ENCODE measurements at places on chromosomes 2 and 18. TPM values are rescaled to one million over a fixed set of nuclear protein-coding genes. Genes with fewer than 3 reads are reported as not detected.

FHOD3 gene
- polyA plus RNA-seq: 35.0 TPM

HTRA2 gene
- 30.4 TPM for polyA plus RNA-seq

SERPINB10 gene
- polyA plus RNA-seq: not detected

SERPINB8 gene
- polyA plus RNA-seq: 2.1 TPM

SERPINB4 gene
- not detected for polyA plus RNA-seq

GRCh38 chr2:218202266-218202665 lies 14.7 kb upstream of the ARPC2 start:
- no peak for DNase-seq

SH3RF3 gene
- 4.2 TPM for polyA plus RNA-seq
